BJ (cell line): ENCODE measurements at places on chromosomes 5 and 9. TPM values are rescaled to one million over a fixed set of nuclear protein-coding genes. Genes with fewer than 3 reads are reported as not detected.

- DNase-seq = no peak
These were observed 112.7 kb downstream of the OSTF1 start for GRCh38 chr9:75200892-75201470.

- DNase-seq = no peak
These were observed 7.6 kb downstream of the CRAT start for GRCh38 chr9:129102791-129103594.

- DNase-seq = no peak
These were observed 733 bp downstream of the ANGPTL2 start for GRCh38 chr9:127121628-127122175.

DNA sequence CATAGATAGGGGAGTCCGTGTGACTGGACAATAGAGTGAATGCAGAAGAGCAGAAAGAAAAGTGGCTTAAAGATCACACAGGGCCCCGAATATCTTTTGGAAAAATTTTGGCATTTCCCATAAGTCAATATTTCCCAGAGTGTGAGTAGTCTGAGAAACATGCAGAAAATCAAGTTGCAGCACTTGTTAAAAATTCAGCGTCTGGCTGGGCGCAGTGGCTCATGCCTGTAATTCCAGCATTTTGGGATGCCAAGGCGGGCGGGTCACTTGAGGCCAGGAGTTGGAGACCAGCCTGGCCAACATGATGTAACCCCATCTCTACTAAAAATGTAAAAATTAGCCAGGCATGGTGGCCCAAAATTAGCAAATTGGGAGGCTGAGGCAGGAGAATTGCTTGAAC is 227.0 kb downstream of the DRD1 start:
- no peak for DNase-seq

The FRMD3 gene
- polyA plus RNA-seq = 0.10 and 0.15 TPM in 2 replicates

DNA sequence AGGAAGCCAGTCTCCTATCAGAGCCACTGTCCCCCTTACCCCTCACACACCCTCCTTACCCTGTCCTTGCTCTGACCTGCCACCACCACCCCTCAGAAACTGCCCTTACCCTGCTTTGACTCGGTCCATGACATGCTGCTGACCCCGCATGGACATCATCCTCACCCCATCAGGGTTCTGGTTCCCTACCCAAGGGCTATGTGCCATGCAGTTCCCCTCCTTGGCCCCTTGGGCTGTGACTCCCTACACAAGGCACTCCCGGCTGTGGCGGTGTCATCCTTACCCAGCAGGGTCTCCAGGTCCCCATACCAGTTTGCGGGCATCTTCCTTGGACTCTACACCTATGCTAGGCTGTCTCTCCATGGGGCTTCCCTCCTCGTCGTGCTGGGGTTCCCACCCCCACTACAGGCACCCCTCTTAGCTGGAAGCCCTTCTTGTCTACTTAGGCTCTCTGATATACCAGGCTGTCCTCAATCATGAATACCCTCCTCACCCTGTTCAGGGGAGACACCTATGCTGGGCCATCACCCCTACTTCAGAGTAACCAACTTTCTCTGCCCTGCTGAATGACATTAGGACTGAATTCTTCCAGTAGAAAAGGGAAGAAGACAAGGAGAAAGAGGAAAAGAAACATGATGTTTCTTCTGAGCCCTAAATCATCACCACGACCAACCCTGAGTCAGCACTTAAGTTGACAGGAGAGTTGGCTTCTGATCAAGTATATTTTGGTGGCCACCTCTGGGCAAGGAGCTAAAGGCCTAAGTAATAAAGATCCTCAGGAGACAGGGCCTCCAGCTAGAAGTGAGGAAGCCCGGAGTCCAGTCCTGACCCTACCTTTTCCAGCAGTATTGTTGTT is 115.2 kb downstream of the GCNT1 start:
- no peak for DNase-seq

DNA sequence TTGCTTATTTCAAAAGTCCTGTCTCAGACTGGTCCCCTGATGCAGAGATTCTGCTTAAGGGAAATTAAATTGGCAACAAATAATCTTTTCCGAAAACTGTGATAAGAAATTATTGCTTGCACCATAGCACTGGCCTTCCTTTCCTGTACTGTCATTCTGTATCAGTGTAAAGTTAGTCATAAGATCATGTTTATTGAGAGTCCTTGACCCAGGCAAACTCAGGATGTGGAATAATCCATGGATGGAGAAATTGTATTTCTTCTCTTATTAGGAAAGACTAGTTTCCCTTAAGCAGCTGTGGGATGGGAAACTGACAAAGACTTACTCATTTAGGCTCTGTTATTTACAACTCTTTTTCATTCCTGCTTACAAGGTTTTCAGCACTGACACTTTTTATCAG is 83.0 kb upstream of the RANBP6 start:
- DNase-seq = no peak

DNA sequence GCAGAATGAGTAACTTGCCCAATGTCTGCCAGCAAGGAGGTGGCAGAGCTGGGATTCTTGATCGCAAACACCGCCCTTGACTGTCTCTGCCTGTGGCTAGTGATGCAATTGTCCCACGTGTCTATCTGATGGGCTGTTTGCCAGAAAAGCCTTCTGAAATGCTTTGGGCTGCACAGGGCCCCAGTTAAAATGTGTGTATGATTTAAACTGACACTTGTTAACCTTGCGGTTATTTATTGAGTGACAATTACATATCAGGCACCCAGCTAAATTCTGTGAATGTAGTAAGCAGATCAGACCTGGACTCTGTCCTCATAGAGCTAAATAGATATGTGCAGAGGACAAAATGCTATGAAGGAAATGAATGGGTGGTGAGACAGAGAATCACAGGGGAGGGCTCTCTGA is 11.6 kb upstream of the IL12B start:
- DNase-seq = peak; percentile 50

DNA sequence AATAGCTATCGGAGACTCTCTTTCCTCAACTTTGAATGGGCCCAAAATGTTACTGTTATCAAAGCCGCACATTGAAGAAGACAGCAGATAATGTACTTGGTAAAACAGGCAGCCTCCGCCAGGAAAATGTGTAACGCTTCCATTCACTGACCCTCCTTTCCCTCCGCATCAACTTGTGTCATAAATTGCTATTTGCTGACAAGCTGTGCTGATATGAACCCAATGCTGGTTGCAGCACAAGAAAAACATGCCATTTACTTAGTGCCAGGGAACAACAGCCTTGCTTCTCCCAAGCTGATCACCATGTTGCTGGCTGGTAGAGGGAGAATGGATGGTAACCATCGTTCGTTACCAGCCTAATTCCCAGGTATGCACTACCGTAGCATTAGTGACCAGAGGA is 162.6 kb upstream of the PPP1R2B start:
- DNase-seq = no peak

The GARIN3 gene
- polyA plus RNA-seq = not detected in 2 replicates

The AQP7 gene
- not detected in 2 replicates for polyA plus RNA-seq

DNA sequence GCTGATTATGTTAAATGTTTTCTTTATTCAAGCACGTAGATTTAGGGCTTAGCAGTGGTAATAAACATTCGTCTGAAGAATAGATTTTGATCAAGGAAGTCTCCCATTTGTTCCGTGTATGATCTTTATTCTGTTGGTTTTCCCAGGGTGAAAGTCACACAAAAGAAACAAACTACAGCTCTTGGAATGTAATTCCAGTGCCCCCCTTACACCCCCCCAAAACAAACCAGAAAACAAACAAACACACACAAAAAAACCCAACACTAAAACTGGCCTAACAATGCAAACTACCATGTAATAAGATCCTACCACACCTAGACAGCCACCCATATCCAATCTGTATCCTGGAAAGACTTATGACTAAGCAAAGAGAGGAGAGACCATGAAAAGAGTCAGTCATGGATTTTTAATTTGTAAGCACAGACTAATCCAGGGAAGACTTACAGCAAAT is 196.2 kb upstream of the ELL2 start:
- no peak for DNase-seq

DNA sequence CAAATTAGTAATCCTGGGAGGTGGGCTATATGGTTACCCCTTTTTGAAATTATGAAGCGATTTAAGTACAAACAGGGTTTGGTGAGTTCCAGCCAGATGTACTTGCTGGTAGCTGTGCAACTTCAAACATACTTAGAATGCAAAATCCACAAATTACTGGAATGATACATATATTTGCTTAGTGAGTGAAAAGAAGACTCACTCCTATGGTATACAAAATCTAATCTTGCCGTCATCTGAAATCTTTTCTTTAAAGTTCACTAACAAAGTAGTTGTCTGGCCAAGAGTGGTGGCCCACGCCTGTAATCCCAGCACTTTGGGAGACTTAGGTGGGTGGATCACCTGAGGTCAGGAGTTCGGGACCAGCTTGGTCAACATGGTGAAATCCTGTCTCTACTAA is 64.9 kb upstream of the TJP2 start:
- DNase-seq = no peak

DNA sequence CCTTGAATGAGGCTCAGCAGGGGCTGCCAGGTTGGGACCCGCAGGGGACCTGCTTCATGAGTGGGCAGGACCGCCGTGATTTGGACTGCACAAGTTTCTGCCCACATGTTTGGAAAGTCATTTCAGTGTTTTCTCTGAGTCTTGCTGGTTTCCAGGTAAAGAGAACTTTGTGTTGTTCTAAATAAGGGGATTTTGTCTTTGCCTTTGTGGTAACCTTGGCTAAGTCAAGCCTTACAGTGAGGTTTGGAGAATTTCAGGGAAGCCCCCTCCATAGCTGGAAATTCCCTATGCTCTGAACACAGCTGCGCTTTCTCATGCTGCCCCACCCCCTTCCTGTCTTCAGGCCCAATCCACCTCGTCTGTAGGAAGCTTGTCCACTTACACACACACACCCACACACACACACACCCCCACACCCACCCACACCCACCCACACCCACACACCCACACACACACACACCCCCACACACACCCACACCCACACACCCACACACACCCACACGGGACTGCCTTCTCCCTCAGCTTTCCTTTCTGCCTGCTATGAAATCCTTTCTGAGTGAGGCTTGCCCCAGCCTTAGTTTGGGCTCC is 270.1 kb downstream of the HSPA4 start:
- no peak for DNase-seq

- no peak for DNase-seq
These were observed 132.4 kb downstream of the GCNT1 start for GRCh38 chr9:76591256-76591950.

DNA sequence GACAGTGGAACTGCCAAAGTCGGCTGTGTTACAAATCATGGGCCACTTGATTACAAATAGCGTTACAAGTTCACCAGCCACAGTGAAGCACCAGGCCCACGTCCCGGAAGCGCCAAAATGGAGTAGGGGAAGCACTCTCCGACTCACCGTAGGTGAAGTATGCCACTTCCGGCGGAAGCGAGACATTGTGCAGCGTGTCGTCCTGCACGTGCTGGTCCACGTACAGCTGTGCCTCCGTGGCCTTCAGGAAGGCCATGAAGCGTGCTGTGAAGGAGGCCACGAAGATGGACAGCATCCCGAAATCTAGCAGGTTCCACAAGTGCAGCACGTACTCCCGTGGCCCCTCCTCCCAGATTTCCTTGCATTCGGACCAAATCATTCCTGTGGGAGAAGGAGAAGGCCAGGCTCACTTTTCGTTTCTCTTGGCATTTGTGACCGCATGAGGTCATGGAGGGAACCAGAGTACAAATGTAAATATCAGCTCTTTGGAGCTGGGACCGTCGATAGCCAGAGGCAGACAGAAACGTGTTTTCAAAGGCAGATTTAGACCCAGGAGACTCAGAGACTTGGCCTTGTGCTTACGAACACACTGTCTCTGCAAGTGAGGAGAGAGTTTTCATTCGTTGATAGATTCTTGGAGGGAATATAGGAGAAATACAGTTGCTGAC is 58.7 kb upstream of the SMIM32 start:
- DNase-seq = no peak

DNA sequence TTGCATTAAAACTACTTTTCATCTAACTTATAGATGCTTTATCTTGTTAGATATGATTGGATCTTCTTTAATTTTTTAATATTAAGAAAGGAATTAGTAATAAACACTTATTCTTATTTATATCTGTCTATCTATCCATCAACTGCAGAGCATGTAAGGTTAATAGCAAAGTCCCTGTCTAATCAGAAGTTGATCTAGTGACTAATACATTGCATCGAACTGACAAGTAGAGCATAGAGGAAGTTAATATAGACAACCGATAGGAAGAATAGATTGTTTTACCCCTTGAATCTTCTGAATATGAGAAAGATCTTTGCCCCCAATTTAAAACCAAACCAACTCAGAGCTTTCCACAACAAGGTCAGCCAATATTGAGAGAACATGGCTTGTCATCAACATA is 862.0 kb upstream of the CDH6 start:
- no peak for DNase-seq

DNA sequence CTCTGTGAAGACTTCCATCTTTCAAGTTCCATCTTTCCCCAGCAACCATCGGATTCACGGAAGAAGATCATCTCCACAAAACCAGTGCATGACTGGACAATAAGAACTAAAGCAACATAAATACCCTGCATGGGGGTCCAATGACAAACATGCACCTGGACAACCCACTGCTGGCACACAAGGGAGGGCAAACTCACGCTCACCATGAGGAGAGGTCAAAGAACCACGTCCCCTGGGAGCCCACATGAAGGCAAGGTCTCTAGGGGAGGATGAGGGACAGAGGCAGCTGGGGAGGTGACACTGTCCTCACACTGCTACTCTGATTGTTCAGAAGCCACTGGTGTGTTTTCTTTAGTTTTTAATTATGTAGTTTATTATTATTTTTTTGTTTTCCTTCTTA is 190.8 kb downstream of the MED10 start:
- DNase-seq = no peak

- DNase-seq = no peak
These were observed at the start of gene SKP1 for GRCh38 chr5:134176511-134177368. TSS of gene SKP1 (minus strand) at chr5:134176950. CDS start at chr5:134174022, 2,928 bp downstream.

- no peak for DNase-seq
These were observed 22.7 kb downstream of the WNK2 start for GRCh38 chr9:93206576-93207155.

DNA sequence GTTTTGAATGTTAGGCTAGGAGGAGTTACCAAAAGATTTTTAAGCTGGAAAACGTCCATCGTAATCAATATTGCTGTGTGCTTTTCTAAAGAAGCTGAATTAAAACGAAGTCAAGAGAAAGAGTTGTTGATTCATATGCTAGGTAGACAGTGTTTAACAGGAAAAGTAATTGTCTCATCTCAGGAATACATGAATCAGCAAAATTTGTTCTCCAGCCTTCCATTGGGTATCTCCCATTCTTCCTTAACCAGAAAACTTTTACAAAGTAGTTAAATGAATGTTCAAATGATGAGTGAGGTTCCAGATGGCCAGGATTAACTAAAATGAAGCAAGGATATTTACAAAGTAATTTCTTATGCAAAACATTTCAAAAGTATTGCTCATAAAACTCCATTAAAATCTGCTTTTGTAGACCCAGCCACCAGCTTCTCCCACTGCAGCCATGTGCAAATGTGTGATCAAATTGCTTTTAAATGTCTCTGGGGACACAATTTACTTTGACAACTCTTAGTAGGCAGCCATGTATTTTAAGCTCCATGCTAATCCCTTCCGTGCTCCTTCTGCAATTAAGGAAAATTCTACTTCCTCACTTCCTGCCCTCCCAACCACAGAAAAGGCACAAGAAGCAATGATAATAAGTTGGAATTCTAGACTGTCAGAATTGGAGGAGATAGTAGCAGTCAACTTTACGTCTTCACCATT is 121.2 kb downstream of the HTR4 start:
- DNase-seq = no peak

- no peak for DNase-seq
These were observed 30.1 kb downstream of the PSD2 start for GRCh38 chr5:139825690-139826089.

The SLC6A3 gene
- not detected in 2 replicates for polyA plus RNA-seq

The PCDHGB3 gene
- polyA plus RNA-seq = 2.7 and 3.0 TPM in 2 replicates

- no peak for DNase-seq
These were observed 125.8 kb upstream of the SLC44A1 start for GRCh38 chr9:105118636-105119035.
